ENCODE measurements at places on chromosomes 5 and 9. TPM values are rescaled to one million over a fixed set of nuclear protein-coding genes. Genes with fewer than 3 reads are reported as not detected.

DNA sequence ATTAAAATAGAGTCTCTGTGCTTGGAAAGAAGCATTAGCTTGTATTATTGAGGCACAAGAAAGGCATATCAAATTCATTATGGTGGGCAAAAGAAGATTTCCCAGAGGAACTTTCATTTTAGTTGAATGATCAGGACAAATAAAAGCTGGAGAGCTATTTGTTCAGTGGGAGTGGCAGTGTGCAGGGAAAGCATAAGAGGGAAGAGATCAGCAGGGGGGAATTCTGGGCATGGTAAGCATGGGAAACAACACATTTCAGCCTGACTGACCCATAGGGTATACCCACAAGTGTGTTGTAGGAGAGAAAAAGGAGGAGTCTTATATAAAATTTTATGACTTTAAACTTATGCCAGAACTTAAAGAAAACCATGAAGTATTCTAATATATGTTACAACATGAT is 167.7 kb upstream of the RASA1 start:
- no peak for DNase-seq

DNA sequence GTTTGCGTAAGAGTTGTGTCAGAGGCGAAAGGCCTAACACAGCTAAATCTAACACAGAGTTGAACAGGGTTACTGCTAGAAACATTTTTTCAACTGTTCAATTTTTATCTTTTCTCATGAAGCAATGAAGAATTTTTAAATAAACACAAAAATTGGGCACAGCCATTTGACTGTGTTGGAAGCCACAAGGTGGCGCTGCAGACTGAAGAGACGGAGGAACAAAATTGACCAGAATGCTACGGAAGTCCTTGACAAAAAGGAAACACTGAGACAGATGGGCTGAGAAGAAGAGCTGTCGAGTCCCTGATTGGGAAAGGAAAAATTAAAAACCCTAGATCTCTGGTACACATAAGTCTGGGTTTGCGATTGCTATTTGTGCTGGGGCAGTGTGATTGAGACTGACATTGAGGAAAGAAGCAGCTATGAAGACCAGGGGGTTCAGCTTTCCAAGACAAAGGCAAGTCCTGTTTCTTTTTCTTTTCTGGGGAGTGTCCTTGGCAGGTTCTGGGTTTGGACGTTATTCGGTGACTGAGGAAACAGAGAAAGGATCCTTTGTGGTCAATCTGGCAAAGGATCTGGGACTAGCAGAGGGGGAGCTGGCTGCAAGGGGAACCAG is at the start of gene PCDHB9:
Gene PCDHB9, plus strand, starts transcription at position 265 of the 616 bp plus-strand sequence. Its CDS starts 158 bp downstream, at position 423.
- DNase-seq: no peak

SLC25A48 gene
- 2.6 TPM for total RNA-seq

DNA sequence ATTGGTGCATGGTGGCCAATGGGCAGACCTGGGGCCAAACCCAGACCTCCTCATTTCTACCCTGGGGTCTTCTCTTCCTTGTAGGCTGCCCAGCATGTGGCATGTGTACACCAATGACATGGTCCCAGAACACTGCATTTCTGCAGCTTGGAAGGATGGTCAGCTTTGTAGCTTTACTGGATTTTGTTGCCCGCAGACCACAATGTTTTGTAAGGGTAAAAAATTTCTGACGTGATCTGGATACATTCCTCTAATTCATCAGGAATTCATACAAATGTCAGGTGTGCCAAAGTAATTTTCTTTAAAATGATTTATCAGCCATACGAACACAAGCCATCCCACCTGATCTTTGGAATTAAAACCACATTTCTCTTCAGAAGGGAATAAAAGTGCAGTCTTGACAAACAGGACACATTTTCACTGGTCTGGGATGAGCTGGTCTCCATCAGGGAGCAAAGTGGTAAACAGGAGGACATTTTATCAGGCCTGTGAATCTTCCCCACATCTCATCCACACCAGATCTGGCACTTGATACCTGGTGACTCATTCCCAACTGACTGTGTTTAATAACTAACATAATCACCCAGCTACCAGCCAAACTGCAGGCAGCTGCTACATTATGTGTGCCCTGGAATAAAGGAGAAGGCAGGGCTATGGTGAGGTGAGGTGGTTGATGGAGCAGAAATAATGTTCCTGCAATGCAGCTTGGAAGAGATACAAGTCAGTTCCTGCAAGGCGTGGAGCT is 103.9 kb downstream of the SPOCK1 start:
- no peak for DNase-seq

- DNase-seq: no peak
These were observed 91.4 kb downstream of the SLC12A2 start for GRCh38 chr5:128174951-128175350.

DNA sequence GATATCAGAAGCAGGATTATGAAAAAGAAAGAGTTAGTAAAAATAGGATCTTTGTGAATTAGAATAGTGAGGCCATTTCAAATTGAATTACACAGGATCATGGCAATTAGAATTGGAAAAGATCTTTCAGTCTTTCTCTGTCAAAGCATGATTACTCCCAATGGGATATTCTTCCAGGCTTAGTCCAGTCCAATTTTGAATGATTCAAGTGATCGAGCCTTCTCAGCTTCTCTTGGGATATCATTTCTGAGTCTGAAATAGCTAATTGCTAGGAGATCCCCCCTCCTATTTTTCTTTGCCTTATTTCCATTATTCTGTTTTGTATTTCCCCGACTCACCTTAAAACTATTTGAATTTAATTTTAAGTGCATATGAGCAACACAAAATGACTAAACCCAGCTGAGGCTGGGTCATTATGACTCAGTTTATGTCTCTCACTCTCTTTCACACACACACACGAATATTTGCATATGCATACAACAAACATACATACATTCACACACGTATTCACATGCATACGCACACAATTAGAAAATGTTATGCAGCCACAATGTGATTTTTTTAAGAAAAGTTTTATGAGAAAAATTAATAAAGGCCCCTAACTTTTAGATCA is 34.8 kb upstream of the EFNA5 start:
- no peak for DNase-seq

SEC24A gene
- 13.4 TPM for total RNA-seq
